ENCODE measurements at places on chromosomes 7 and 10.

DNA sequence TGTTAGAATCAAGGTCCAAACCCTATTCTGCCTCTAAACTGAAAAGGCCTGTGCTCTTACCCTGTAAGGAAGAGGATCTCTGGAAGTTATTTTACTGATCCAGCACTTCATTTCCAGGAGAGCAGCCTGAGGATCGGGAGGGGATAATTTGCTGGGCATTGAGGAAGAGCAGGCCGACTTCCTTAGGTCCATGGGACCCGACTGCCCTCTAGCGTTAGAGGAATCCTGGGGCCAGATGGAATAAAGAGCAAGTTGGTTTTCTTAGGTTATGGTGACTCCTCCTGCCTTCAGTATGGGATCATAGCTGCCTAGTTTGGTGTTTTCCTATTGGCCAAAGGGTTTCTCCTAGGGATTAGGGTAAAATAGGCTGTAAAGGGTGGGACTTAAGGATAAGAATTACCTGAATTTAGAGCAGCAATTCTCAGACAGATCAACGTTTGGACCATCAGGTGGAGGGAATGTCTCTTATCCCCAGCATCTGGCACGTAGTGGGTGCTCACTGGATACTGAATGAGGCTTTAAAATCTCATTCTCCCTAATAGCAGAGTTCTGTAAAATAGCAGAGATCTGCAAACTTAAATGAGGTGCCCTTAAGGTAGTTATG, 40.0 kb upstream of the SORBS1 start:
- no peak for DNase-seq

DNA sequence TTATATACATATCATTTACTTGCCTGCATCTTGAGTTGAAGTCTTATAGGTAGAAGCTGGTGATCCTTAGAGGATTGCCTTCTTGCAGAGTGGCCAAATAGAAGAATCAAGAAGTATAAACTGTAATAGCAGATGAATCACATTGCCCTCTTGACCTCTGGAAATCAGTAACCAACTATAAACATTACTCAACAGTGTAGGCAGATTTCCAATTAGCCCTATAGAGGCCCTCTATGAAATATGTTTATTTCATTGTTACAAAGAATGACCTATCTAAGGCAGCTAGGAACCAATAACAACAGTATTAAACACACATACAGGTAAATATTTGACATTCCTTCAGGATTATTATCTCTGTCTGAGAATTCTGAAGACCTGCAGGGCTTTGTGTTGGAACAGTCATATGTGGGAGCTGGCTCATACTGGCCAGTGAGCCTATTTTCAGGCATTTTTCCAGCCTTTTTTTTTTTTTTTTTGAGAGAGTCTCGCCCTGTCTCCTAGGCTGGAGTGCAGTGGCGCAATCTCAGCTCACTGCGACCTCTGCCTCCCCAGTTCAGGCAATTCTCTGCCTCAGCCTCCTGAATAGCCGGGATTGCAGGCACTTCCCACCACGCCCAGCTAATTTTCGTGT, 7.2 kb upstream of the SRI start:
- DNase-seq = no peak

- no peak for DNase-seq
Measured at GRCh38 chr10:117086546-117086945, 51.5 kb downstream of the VAX1 start.

DNA sequence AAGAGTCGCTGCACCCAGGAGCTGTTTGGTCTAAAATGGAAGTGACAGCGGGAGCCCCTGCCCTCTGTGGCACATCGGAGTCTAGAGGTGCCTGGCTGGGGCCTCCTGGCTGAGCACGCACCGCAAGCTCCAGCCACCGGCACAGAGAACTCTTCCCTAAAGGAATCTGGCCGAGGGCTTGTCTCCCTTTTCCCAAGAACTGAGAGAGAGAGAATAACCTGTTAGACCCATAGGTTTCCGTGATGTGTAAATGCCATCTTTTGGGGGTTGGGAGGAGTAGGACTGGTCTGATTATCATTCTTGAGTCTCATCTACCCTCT, 47.3 kb downstream of the PROSER2 start:
- no peak for DNase-seq

GRCh38 chr7:107860981-107861652, 29.9 kb upstream of the DLD start:
- no peak for DNase-seq

DNA sequence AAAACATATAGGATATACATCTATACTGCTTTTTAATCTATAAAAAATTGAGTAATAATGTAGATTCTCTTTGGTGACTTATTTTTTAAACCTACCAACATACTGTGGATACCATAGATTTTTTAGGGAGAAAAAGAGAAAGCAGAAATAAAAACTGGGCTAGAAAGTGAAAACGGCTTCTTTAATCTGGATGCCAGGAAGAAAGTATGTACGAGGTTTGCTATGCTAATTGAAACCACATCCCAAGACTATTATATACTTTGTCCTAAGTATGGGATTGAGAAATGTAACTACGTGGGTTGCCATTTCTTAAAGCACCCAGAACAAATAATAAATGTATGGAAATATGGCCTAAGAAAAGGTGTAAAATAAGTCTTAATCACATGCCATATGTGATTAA, 129.0 kb upstream of the NFE2L3 start:
- no peak for DNase-seq

DNA sequence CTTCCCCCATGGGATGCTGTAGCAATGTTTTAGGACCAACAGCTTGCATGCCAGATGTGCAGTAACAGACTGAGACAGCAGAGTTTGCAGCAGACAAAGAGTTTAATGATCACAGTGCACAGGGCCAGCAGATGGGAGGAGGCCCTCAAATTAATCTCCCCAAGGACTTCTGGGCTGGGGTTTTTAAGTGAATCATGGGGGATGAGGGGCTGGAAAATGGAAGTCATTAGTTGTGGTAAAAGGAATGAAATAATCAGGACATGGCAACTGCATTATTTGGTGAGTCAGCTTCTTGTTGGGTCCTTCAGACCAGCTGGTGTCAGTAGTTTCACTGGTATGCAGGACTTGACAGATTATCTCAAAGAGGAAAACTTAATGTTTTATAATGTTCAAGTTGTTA, 12.6 kb upstream of the NRBF2 start:
- no peak for DNase-seq

DNA sequence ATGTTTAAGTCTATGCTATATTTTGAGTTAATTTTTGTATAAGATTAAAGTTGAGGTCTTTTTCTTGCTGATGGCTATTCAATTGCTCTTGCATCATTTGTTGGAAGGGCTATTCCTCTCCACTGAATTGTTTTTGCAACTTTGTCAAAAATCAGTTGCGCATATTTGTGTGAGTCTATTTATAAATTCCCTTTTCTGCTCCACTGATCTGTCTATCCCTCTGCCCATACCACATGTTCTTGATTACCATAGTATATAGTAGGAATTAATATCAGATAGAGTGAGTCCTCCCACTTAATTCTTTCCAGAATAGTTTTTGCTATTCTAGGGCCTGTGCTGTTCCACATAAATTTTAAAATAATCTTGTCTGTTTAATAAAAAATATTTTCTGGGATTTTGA, 152.4 kb upstream of the ADCY1 start:
- DNase-seq = no peak

DNA sequence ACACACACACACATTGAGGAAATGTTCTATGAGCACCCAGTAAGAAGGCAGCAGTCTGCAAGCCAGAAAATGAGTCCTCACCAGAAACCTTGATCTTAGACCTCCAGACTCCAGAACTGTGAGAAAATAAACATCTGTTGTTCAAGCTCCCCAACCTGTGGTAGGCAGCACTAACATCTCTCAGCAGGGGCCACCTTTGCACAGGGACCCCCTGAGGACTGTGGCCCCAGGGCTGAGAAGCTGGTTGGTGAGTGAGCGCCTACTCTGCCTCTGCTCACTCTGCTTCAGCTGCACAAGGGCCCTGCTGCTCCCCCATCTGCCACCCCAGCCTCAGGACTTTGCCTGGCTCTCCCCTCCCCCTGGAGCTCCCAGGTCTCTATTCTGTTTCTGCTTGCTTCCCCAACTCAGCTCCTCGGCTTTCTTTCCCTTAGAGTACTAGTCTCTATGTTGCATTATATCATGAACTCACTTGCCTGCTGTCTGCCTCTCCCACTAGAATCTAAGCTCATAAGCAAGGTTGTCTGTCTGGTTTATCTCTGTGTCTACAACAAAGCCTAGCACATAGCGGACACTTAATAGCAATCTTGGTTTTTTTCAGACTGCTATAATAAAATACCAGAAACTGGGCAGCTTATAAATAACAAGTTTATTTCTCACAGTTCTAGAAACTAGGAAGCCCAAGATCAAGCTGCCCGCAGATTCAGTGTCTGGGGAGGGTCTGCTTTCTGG, 40.4 kb upstream of the PRLHR start:
- DNase-seq = no peak

DNA sequence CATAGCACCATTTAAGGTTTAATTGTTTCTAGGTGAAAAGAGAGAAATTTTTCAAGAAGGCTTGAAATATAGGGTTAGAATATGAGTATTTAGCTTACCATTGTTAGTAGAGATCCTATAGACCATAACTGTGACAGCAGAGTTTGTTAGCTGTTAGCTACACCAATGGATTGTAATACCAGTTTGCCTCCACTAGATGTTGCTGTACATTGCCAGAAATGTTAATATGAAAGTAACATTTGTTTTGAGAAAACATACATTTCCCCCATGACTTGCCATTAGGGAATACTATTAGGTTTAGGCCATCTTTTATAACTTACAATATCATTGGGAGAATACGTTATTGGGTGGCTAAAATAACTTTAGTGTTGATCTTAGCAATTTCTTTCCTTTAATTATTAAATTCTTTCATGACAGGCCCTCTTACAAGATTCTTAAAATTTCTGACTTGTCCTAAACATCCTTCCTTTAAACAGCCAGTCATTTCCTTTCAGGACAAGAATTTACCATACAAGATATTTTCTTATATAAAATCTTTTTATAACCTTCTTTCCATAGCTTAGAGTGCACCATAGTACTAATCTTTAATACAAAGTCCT, 39.5 kb downstream of the ZNF117 start:
- DNase-seq = no peak

GRCh38 chr10:102322914-102323313, 72.6 kb upstream of the NFKB2 start:
- DNase-seq = no peak

DNA sequence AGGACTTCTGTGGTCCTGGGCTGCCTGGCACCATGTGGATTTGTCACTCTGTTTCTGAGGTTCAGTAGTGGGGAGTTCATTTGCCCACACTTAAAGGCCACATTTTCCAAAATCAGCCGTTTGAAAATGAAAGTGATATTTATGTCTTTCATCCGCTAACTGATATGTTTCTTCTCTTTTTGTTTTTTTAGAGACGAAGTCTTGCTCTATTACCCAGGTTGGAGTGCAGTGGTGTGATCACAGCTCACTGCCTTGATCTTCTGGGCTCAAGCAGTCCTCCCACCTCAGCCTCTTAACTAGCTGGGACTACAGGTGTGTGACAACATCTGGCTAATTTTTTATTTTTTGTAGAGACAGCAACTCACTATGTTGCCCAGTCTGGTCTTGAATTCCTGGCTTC, 58.6 kb downstream of the EBLN1 start:
- no peak for DNase-seq
